ENCODE measurements at places on chromosomes 7 and 10.

DNA sequence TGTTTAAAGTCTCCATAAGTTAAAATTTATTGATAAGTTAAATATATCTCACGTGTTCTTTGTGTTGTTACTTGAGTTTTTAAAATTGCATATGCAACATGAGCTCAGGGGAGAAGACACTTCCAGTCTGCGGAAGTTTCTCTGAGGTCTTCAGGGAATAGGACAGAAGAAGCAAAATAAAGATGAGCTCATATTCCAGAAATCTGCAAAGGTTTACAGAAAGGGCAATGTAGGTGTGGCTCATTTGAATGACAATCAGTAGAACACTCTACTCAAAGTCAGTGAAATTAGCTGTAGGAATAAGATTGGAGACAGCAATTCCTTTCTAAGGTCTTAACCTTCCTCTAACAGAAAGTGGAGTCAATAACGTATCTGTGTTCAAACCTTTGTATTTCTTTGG is 53.7 kb downstream of the CACNA2D1 start:
- DNase-seq = no peak

- DNase-seq = no peak
Measured at GRCh38 chr10:42883993-42884983, 101.7 kb downstream of the BMS1 start.

- DNase-seq = no peak
Measured at GRCh38 chr7:2605608-2606538, 25.9 kb upstream of the TTYH3 start.

GRCh38 chr7:33821970-33822369 is 83.4 kb upstream of the BMPER start:
- DNase-seq = no peak

- no peak for DNase-seq
Measured at GRCh38 chr7:44794331-44794730, 2.1 kb upstream of the PPIA start.

DNA sequence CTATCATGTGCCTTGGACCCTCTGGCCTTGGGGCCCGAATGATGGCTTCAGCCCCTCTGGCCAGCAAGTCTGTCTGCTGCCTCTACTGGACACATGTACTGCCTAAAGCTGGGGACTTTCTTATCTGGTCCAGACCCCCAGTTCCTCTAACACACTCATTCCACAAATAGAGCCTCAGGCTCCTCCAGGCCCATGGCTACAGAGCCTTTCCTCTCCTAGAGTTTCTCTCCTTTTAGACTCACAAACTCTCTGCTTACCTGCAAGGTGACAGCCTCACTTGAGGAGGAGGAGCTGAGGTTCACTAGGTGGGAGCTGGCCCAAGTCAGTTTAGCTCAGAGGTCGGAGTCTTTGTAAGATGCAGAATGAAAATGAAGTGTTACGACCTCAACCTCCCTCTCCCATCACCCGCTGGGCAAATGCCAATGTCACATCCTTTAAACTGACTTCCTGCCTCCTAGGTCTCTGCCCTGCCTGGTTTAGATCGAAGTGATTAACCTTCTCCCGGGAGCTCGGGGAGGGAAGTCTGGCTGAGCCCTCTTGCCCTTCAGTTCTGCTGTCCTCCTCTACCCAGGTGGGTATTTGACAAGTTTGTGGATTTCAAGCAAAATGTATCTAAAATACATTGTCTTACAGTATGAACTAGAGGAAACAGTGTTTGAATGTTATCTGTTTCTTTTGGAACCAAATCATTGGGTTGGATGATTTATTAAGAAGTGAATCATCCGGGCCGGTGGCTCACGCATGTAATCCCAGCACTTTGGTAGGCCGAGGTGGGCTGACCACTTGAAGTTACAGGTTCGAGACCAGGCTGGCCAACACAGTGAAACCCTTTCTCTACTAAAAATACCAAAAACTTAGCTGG is 71.9 kb upstream of the TNS3 start:
- DNase-seq = peak; percentile 63

GRCh38 chr7:96330193-96330592 is 8.3 kb upstream of the SLC25A13 start:
- peak; percentile 30 for DNase-seq

DNA sequence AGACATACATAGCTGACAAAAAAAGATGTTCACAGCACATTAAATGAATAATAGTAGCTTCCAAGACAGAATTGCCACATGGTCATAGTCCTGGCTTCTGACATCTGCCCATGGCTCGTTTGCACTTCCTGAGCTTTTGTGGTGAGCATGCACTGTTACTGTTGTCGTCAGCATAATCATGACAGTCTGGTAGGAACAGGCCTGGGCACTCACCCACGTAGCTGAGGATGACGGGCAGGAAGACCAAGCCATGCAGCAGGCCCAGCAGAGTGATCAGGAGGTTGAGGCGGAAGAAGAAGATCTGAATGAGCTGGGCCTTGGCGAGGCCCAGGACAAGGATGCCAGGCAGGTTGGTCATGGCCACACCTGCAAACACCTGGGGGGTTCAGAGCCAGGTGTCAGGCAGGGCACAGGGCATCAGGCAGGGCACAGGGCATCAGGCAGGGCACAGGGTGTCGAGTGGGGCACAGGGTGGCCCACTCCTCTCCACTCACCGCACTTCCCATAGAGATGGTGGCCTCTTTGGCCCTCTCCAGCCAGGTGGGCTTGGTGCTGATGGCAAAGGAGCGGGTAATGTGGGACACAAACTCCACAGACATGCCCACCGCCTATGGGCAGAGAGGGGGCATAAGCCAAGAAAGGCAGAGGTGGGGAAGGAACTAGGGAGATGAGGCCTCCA is 25.3 kb upstream of the NUDCD3 start:
- no peak for DNase-seq

DNA sequence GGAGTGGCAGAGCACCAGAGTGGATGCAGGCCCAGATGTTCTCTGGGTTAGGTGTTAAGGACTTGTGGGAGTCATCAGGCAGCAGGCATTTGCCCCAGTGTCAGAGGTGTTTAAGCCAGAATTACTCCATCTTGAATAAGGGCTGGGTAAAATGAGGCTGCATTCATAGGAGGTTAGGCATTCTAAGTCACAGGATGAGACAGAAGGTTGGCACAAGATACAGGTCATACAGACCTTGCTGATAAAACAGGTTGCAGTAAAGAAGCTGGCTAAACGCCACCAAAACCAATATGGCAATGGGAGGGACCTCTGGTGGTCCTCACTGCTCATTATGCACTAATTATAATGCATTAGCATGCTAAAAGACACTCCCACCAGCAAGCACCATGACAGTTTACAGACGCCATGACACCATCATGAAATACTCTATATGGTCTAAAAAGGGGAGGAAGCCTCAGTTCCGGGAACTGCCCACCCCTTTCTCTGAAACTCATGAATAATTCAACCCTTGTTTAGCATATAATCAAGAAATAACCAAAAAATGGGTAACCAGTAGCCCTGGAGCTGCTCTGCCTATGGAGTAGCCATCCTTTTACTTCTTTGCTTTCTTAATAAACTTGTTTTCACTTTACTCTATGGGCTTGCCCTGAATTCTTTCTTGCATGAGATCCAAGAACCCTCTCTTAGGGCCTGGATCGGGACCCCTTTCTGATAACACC is 882 bp upstream of the LRRC61 start:
- no peak for DNase-seq

DNA sequence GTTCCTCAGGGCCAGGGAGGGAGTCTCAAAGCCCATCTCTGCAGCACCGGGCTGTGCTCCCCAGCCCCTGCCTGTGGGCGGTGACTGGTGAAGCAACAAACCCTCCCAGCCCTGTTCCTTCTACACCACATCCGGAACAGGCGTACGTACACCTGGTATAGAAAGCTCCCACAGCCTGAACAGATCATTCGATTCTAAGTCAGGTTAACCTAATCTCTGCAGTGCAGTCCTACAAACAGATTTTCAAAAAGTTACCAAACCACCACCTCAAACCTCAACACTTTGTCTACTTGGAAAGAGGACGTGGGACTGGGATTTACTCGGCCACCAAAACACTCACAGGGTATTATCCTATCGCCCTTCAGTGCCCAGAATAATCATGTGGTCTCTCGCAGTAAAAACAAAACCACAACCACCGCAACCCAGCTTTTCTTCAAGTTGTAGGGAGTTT is 238.4 kb downstream of the DIP2C start:
- no peak for DNase-seq

DNA sequence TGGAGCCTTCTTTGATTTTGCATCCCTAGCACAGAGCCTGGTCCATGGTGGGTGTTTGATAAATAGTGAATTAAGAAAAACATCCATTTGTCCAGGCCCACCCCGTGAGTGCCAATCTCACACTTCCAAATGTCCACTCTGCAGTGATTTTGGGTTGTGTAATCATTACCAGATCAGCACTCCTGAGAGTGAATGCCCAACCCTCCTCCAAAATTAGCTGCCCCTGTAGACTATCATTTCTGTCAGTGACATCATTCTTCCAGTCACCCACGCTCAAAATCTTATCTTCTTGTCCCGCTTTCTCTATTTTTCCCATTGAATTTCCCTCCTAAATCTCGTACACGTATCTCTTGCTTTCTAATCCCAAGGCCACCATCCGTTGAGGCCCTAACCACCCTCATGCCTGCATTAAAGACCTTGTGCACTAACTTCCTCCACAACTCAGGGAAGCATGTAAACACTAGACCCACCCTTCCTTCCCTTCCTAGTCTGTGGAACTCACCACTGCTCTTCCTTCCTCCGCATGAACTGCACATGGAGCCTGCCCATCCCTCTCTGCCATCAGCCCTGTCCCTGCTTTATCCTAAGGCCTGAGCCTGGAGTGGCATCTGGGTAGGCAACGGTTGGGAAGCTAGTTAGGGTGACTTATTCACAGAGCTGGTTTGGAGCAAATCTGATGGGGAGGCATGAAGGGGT is 32.8 kb downstream of the PIK3AP1 start:
- DNase-seq = no peak

GRCh38 chr10:109480836-109481235 is 442.5 kb downstream of the XPNPEP1 start:
- no peak for DNase-seq

Measured in dermis blood vessel endothelial cell (primary cell).